Substantia nigra (tissue), 51 donors: ENCODE measurements at places on chromosomes 2 and 18.

- no peak for DNase-seq
Observed at GRCh38 chr2:119683074-119683712, 4.2 kb downstream of the TMEM177 start.

GRCh38 chr18:23585007-23585871 is 1.1 kb downstream of the NPC1 start:
- DNase-seq: no peak

- DNase-seq: no peak
Observed at GRCh38 chr18:10319026-10319425, 135.4 kb upstream of the APCDD1 start.

DNA sequence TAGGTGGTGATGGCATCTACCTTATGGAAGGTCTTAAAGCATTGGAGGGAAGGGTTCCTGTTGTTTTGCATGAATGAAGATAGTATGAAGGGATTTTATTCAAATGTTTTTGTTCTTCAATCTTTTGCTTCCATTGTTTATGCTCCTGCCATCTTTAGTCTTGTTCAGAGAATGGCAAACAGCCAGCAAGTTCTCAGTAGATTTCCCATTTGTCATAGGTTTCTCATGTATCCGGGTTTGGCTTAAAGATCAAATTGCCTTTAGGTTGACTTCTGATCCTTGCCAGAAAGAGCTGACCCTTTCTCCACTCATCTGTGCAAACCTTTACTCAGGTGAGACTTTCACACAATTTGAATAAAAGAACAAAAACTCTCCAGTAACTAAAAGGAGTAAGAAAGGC is 44.2 kb upstream of the STAT4 start:
- DNase-seq: no peak

GRCh38 chr2:82320296-82320695 is 2015.7 kb upstream of the LRRTM1 start:
- DNase-seq: no peak

GRCh38 chr2:56812432-56812831 is 628.6 kb downstream of the CCDC85A start:
- DNase-seq: no peak

GRCh38 chr18:35397976-35398375 is 20.8 kb upstream of the ZNF396 start:
- no peak for DNase-seq

- no peak for DNase-seq
Observed at GRCh38 chr18:31741097-31741735, 19.5 kb downstream of the SLC25A52 start.

- DNase-seq: no peak
Observed at GRCh38 chr2:85445316-85446295, 27.1 kb downstream of the SH2D6 start.

GRCh38 chr2:233164128-233164635 is 87.3 kb upstream of the ATG16L1 start:
- DNase-seq: no peak

DNA sequence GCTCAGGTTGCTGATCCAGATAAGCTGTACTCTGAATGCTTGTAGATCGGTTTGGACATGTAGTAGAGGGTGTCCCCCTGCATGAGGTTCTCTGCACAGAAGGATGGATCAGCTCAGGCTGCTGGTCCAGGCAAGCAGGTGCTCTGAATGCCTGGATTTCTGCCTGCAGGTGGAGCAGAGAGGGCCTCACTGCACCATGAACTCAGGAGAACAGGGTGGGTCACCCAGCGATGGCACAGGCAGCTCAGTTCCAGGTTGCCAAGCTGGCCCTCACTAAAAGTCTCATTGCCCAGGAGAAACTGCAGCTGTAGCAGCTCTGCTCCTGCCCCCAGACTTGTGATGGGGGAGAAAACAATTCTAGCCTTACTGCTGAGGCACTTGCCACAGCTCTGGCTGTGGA is 491.8 kb downstream of the XIRP2 start:
- no peak for DNase-seq

DNA sequence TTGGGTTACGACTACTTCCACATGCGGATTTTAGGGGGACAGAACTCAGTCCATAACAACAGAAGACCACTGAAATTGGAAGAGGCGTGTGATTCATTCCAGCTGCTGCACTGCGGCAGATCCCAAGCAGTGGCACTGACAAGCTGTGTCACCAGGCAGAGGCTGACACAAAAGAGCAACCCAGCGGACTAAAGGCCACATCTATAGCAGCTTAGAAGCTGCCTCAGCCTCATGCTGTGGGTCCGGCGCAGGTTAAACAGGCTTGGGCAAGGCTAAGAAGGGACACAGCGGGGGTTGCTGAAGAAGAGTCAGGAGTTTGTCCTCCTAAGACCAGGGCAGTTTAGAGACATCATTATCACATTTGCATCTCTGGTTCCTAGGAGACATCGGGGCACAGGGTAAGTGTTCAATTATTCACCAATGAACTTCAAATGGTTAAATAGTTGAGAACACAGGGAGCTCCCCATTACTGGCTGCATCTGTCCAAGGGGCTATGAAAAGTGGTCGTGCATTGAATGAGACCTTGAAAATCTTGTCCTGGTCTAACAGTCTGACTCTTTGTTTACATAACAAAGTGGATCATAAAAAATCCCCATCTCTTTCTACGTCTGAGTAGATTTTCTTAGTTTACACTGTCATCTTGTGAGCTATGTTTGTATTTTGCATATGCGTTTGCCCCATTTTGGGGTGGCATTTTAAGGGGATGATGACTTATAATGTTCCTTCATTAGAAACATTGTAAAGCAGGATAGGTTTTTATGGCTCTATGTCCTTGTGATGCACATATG is 162.3 kb upstream of the TRIB2 start:
- DNase-seq: no peak

- no peak for DNase-seq
Observed at GRCh38 chr2:88692187-88692586, 714 bp downstream of the RPIA start.

GRCh38 chr2:232900811-232901735 is 31.0 kb downstream of the SNORC start:
- no peak for DNase-seq

DNA sequence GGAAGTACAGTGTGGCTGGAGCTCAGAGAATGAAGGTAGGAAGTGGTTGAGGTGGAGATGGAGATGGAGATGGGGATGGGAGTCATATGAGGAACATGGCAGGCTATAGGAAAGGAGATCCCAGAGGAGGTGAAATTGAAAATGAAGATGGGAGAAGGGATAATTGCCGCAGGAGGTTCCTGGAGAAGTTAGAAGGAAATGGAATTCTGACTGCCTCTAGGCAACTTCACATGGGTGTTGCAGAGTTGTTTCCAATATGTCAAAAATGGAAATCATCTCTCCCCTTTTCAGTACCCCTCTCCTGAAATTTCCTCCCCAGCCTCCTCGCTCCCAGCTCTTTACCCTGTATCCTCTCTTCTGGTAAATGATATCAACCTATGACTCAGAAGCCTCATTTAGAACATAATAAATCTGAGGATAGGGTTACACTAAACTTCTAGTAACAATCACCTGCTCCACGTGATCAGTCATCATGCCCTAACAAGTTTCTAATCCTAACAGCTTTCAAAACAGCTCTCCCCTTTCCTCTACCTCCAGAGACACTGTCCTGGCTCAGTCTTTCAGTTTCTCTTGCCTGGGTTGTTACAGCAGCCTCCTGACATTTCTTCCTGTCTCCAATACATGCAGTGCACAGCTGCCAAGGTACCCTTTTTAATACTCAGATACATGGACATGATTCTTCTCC is 201.9 kb upstream of the RBMS1 start:
- DNase-seq: no peak

DNA sequence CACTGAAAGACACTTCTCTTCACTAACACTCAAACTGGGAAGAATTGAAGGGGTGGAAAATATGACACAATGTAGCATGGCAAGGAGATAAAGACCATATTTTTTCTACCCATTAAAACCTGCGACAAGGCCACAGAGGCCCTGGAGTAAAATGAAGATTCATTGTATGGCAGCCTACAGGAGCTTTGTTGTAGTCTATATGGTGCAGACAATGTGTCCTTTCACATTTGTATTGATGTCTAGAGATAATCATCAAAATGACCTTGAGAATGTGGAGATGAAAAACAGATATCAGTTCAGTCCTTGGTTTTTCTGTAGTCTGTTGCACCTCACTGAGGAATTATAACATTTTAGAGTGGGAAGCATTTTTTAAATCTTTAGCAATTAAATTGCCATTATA is 80.1 kb downstream of the CSRNP3 start:
- DNase-seq: no peak

- no peak for DNase-seq
Observed at GRCh38 chr2:60391230-60391629, 162.2 kb downstream of the BCL11A start.

DNA sequence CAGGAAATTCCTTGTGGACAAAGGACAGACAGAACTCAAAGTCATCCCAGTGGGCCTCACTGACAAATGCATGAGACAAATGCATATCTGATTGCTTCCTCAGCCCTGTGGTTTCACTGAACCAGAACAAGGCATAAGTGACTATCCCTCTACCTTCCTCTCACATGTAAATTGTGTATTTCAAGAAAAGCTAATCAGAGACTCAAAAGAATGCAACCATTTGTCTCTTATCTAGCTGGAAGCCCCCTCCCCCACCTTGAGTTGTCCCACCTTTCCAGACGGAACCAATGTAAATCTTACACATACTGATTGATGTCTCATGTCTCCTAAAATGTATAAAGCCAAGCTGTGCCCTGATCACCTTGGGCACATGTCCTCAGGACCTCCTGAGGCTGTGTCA is 102.0 kb upstream of the TMEM200C start:
- DNase-seq: no peak

DNA sequence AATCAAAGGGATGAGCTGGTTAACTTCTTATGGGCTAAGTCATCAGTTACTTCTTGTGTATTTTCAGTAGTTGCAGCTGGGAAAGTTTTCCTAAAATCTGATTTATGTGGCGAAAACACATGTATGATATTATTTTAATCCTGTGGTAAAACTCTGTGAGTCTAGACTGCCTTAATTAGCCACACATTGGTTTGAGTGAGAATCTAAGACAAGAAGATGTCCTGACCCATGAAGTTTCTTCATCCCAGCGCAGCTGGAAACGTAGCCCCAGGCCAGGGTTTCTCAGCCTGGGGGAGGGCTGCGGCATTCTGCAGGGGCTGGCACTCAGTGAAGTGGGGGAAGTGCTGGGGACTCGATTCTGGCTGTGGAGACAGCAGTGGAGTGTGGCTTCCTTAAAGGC is 44.7 kb upstream of the INHBB start:
- DNase-seq: no peak

DNA sequence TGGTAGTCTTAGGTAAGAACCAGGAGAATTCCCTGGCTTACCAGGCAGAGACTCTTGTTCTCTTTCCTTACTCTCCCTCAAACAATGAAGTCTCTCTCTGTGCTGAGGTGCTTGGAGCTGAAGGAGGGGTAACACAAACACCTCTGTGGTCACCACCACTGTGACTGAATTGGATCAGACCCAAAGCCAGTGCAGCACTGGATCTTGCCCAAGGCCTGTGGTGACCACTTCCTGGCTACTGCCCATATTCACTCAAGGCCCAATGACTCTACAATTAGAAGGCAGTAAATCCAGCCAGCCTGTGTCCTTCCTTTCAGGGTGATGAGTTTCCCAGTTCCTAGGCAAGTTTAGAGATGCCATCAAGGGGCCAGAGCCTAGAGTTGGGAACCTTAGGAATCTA is 706.8 kb downstream of the SLC4A3 start:
- DNase-seq: no peak

- DNase-seq: no peak
Observed at GRCh38 chr2:80328159-80328571, 23.6 kb upstream of the LRRTM1 start.

DNA sequence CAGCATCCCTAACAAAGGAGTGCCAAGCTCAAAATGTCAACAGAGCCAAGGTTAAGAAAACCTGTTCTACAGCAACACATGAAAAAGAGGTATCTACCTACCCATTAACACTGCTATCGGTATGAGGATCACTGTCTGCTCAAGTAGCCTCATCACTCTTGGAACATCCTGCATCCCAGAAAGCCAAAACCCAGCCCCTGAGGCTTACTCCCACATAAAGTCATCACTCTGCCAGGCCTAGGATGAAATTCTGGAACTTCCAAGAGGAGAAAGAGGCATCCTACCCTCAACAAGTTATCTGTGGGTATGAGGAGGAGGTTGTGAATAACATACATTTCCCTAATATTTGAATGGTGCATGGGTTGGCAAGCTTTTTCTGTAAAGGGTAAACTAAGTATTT is 25.5 kb downstream of the CDH2 start:
- no peak for DNase-seq

DNA sequence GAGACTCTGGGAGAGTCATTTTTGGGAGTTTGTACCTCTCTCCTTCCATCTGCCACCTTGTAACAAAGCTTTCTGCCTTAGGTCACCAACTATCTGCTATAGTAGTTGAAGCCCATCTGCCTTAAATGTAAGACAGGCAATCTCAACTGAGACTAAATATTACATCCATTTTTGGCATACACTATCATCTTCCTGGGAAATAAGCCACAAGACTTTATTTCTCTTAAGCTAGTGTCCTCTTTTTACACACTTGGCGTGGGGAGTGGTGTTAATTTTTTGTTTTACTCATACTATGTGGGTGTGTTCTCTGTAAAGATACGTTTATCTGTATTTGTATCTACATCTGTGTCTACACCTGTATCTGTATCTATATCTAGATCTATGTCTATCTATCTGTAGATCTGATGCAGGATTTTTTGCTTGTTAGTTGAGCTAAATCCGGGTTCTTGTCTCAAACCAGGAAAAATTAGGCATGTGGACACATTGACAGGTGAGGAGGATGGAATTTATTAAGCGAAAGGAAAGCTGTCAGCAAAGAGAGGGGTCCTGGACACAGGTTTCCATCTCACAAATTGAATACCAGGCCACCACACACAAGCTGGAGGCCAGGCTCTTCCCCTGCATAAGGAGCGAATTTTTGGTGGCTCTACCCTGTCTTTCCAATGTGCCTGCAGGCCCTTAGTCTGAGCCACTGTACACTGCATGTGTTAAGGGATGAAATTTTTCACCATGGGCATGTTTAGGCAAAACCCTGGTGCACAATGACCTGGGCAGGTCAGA is 64.8 kb upstream of the RND3 start:
- no peak for DNase-seq

DNA sequence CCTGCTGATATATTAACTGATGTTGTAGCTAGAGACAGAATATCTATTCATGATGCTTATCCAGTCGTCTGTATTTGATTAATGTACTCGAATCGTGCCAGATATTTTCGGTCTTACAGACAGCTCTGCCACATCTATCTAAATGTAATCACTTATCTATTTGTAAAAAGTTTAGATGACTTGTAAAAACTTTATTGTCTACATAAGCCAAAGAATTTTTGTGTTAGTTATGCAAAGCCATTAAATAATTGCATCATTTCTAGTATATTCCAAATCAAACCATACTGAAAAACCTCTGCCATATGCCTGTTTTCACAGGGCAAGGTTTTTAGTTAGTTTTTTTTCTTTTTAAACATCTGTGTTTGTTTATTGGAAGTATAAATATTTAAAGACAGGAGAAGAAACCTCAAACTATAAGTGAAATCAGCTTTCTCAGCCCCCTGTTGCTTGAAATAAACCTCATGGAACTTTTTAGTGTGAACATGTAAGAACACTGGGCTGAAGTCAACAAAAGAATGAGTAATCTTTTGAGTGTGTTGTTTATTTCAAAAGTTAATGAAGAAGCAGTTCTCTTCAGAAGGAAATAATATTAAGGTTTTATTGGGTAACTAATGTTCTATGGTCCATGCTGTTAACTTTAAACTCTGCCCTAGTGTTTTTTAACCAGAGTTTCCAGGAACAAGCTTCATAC is 657.6 kb upstream of the SYT4 start:
- no peak for DNase-seq

GRCh38 chr18:67428805-67429204 is 87.7 kb downstream of the DSEL start:
- no peak for DNase-seq

- DNase-seq: no peak
Observed at GRCh38 chr2:31998731-31999383, 12.0 kb downstream of the MEMO1 start.

- no peak for DNase-seq
Observed at GRCh38 chr2:63881205-63881604, 39.5 kb downstream of the UGP2 start.
